Frontal cortex (tissue), 4 donors: ENCODE measurements at places on chromosomes 12 and 14.
A peak's percentile ranks its signal among the peaks of the same experiment; 100 is the strongest.

GRCh38 chr14:39467889-39468524 lies 35.8 kb upstream of the FBXO33 start:
- no peak for DNase-seq

DNA sequence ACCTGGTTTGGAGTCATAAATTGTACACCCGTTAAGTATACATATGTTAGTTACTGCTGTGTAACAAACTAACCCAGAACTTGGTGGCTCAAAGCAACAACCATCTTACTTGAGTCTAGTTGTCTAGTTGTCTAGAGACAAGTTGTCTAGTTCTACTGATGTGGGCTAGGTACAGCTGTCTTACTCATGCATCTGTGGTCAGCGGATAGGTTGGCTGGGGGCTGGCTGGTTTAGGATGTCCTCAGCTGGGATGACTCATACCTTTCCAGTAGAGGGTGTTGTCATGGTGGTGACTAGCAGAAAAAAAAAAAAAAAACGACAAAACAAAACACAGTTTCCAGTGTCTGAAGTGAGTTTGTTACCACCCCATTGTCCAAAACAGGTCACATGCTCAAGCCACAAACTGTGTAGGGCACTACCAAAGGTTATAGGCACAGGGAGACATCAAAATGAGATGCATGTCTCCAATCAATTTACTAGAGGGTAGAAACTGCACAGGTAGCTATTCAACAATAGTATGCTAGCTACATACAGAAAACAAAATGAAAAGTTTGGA lies 680.3 kb downstream of the MED13L start:
- no peak for DNase-seq

DNA sequence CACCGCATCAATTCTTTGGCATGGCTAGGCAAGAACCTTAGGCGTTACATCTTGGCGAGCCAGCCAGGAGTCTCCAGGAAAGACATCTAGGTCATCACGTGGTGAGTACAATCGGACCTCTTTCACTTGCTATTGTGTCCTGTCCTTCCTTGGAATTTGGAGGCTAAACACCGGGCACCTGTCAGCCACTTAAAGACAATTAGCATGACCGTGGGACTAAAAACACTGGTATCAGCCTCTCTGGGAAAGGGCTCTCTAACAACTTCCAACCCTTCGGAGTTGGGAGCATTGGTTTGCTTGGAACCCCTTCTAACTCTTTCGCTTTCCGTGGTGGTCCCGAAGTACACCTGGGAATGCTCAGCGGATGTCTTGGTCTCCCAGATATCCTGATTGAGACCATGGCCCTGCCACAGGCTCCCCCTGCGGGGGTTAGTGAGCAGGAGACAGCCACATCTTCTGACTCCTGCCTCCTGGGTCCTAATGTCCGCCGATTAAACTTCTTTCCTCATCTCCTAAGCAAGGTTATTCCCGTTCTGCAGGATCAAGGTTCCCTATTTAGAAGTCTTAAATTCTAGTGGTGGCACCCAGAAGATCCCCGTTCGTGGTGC lies 971.7 kb downstream of the FSCB start:
- DNase-seq = no peak

DNA sequence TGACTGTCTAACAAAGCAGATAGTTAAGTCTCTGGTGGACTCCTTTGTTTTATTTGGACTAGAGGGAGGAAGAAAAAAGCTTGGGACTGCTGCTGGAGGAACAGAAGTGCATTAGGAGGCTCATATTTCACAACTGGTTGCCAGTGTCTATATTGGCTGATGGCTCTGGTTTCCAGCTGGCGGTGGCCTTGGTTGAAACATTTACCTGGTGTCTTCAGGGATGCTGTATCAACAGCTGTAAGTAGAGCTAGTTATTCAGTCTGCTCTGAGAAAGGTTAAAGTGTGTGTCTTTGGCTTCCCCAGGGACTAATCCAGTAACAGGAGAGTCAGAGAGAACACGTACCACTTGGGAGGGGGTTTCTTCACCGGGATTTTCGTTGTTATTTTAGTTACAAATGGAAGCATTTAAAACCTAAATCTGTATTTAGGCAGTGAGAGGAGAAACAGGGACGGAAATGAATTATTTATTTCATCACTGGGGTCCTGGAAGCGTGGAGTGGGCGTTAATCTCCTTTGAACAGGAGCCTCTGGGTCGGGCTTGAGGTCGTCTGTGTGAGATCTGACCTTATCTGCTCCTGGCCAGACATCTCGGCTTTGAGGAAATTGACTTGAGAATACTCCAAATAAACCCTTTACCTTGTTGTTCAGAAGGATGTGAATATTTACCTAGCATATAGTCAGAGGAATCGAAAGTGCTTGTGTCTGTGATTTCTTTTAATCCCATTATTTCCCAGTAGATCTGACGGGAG lies 149.9 kb downstream of the NRXN3 start:
- DNase-seq = no peak

- DNase-seq = no peak
Observed at GRCh38 chr14:22791301-22791700, 23.9 kb downstream of the SLC7A7 start.

GRCh38 chr14:25231004-25231403 lies 181.1 kb upstream of the STXBP6 start:
- no peak for DNase-seq

DNA sequence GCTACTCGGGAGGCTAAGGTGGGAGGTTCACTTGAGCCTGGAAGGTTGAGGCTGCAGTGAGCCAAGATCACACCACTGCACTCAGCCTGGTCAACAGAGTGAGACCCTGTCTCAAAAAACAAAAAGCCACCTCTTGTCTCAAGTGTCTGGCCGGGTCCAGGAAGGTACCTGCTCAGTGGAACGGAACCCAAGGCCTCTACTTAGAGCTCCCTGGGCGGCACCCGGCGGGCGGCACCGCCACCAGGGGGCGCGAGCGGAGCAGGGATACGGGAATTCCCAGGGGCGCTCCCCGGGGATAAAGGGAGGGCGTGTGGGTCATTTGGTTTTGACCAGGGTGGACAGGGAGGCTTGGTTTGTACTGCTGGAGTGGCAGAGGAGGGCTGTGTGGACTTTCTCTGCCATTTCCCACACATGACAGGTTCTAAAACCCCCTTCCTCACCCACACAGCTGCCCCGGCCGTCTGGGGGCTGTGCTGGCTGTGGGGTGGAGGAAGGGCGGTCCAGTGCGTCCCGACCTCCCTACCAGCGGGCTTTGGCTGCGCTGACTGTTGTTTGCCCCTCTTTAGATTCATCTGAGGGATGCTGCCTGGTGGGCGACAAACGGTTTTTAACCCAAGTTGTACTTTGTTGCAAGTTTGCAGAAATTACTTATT lies 91.4 kb downstream of the SETD3 start:
- no peak for DNase-seq

DNA sequence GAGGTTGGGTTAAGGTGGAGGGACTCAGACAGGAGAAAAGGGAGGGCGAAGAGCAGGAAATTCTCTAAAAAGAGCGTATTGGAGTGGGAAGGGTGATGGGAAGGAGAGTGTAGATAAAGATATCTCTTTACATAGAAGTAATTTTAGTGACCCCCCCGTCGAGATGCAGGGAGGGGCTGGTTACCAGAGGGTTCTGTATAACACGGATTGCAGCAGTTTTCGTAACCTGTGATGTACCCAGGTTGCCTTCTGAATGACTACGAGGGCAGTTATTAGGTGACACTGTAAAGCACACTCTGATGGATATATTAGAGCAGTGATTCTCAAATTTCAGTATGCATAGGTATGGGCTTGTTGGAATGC lies 443 bp downstream of the DNAL1 start:
- DNase-seq = no peak

DNA sequence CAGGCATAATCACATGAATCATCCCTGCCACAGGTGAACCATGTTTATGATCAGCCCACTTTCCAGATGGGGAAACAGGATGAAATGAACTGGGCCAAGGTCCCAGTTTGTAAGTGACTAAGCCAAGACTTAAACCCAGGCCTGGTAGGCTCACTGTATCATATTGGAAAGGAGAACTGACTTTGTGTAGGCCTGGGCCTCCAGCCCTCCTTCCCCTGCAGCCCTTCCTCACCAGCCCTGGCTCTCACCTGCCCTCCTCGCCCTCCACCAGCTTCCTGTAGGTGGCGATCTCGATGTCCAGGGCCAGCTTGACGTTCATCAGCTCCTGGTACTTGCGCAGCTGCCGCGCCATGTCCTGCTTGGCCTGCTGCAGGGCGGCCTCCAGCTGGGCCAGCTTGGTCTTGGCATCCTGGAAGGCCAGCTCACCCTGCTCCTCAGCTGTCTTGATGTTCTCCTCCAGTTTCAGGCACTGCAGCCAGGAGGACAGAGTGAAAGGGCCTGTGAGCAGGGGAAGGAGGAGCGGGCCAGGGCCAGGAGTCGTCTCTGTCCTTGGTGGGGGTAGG lies 19.8 kb downstream of the KRT80 start:
- DNase-seq = no peak

DNA sequence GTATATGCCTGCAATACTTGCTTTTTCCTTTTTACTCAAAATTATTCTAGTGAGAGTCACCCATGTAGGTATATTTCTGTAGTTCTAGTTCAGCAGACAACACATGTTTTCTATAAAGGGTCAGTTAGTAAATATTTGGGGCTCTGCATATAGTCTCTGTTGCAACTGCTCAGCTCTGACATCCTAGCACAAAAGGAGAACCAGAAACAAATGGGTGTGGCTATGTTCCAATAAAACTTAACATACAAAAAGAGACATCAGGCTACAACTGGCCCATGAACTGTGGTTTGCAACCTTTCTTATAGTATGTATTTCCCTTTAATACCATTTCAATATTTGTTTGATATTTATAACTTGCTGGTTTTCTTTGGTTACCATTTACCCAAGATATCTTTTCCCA lies 11.9 kb downstream of the NT5DC3 start:
- no peak for DNase-seq

- DNase-seq = no peak
Observed at GRCh38 chr12:111224186-111225066, 144.5 kb downstream of the PHETA1 start.

DNA sequence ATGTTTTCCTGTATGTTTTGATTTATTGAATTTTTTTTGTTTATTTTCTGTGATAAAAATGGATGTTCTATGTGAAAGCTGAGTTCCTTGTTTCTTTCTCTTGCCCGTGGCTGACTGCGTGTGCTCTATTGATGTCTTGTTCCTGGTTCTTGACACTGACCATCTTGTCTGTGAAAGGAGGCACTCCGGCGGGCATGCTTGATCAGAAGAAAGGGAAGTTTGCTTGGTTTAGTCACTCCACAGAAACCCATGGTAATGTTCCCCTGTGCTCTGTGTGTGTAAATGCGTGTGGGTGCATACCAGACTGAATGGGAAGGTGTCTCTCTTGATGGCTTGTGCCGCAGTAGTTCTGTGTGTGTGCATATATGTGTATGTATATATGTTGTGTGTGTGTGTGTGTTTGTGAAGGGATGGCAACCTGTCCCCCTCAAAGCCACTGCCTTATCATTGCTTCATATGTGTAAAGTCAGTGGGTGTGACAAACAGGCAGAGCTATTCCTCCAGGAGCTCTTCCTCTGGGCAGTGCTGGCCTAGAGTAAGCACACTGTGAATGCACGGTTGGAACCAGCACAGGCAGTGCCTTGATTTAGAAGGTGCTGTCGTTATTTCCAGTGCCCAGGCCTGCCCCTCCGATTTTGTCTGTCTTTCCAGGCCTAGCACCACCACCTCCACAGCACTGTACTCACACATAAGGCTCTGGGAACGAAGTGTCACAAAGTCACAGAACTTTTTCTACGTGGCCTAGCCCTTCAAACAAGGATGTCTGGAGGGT lies 247.3 kb upstream of the FKBP4 start:
- no peak for DNase-seq

- DNase-seq = peak; percentile 63
Observed at GRCh38 chr12:32671930-32672780, 6.9 kb upstream of the DNM1L start.

GRCh38 chr14:32006263-32007110 lies 70.6 kb upstream of the ARHGAP5 start:
- no peak for DNase-seq

DNA sequence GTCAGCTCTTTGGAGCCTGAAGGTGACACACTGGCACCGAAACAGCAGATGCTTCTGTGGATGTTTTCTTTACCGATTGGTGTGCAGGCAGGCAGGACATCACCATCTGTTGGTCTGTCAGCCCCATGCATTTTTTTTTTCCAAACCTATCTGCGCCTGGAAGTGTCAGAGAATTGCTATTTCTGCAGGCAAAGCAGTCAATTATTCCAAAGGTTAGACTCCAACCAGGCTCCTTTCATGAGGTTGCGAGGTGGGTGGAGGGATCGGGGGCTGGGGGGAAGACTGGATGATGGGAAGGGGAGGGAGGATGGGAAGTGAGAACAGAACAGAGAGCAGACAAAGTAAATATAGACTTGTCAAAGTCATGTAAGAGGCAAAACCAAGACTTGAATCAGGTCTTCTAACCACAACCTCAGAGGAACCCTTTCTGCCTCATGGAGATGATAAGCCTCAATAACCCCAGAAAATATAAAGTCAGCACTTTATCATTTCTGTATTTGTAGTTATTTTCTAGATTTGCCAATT lies 117.7 kb downstream of the OTOGL start:
- DNase-seq = no peak
